ENCODE measurements at places on chromosomes 7 and 10. TPM values are rescaled to one million over a fixed set of nuclear protein-coding genes. Genes with fewer than 3 reads are reported as not detected.
A peak's percentile ranks its signal among the peaks of the same experiment; 100 is the strongest.

- no peak for DNase-seq
- peaks cover 9% of the 10 kb centered on the region for H3K4me1 ChIP-seq
- H3K27me3 ChIP-seq = no peaks in the 10 kb centered on the region
These were observed 18.4 kb upstream of the HABP2 start for GRCh38 chr10:113534423-113534822.

DNA sequence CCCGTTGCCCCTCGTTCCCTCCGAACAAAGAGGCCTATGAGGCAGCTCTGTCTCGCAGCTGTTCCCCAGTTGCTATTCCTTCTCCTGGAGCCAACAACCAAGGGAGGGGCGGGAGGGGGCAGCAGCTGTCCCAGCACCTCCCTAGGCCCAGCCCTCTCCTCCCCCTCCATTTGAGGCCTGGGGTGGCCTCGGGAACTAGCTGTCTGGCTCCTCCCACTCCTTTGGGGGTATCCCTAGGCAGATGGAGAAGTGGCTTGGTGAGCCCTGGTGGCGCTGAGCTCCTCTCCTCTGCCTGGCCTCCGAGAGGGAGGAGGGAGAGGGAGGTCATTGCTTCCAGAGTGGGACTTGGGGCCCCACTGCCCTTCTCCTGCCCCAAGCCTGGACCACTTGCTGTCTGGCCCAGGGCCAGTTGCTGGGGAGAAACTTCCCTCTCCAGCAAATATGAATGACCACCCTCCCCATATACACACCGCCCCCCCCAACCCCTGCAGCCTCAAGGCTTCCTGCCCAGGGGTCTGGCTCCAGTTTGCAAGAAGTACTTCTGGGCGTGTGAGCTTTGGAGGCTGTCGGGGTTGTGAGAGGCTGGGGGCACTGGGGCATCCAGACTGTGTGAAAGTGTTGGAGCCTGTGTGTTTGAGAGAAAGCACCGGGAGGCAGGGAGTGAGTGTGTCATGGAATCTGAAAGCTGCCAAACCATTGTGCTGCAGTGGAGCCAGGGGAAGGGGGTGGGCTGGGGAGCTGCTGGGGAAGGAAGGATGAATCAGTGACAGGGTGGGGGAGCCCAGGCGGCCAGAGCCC lies 3.1 kb downstream of the FLNC start:
- no peaks in the 10 kb centered on the region for H3K27me3 ChIP-seq
- peak overlapping the region; percentile 90 for H3K27ac ChIP-seq
- peak overlapping the region; percentile 99 for H3K4me3 ChIP-seq
- peaks cover 27% of the 10 kb centered on the region for H3K36me3 ChIP-seq
- DNase-seq = peak; percentile 95

- no peaks in the 10 kb centered on the region for H3K4me1 ChIP-seq
- peaks cover 20% of the 10 kb centered on the region for H3K27me3 ChIP-seq
- no peak overlapping the region for H3K27ac ChIP-seq
- H3K36me3 ChIP-seq = no peaks in the 10 kb centered on the region
- DNase-seq = no peak
- H3K4me3 ChIP-seq = peak overlapping the region; percentile 60
These were observed 847 bp upstream of the SCIN start for GRCh38 chr7:12569673-12570072.

DNA sequence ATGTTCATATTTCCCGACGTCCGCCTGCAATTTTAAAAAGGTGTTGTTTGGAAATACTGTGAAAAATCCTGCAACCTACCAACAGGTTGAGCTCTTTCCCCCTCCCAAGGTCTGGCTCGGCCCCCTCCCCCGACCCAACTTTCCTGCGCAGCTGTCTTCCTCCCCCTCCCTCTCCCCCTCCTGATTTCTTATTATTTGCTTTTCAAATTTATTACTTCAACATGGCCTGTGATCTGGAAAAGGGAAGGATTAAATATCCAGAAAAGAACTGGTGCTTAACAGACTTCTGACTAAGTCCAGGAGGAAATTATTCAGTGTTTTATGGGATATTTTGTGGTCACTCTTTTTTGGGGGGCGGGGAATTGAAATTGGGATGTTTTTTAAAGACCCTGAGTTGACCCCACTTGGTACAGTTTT lies 2.4 kb downstream of the ARID5B start:
- H3K4me1 ChIP-seq = peaks cover 17% of the 10 kb centered on the region
- H3K27ac ChIP-seq = peak overlapping the region; percentile 38
- H3K27me3 ChIP-seq = no peaks in the 10 kb centered on the region

- peak; percentile 71 for DNase-seq
- H3K27ac ChIP-seq = no peak overlapping the region
- H3K27me3 ChIP-seq = peaks cover 11% of the 10 kb centered on the region
- H3K4me1 ChIP-seq = no peaks in the 10 kb centered on the region
These were observed 42.8 kb downstream of the FOXL3 start for GRCh38 chr7:332646-333392.

DNA sequence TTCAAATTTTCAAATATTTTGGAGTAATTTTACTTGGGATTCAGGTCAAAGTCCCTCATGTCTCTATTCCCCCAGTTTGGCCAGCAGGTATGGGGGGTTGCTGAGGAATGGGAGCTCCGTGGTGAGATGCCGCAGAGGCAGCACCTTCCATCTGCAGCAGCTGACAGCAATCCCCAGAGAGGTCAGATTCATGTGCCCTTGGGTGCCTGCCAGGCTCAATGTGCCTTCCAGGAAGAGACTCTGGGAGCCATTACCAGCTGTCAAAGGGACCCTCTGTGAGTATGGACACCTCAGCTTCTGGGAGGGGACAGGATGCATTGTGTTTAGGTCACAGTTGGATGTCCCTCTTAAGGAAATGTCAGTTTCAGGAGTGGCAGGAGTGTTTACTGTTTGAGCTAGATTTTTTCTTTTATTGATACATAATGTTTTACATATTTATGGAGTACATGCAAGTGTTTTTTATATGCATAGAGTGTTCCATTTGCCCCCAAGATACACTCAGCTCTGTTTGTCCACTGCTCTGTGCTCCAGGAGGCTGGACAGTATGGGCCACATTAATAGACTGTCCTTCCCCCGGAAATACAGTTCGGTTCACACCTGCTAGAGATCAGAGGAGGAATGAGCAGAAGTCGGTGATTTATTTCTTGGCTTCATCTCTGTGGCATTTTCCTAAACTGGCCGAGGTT lies 75.3 kb upstream of the GRB10 start:
- H3K36me3 ChIP-seq = no peaks in the 10 kb centered on the region
- DNase-seq = no peak
- no peak overlapping the region for H3K4me3 ChIP-seq
- no peaks in the 10 kb centered on the region for H3K4me1 ChIP-seq
- no peaks in the 10 kb centered on the region for H3K27me3 ChIP-seq
- H3K27ac ChIP-seq = no peak overlapping the region

DNA sequence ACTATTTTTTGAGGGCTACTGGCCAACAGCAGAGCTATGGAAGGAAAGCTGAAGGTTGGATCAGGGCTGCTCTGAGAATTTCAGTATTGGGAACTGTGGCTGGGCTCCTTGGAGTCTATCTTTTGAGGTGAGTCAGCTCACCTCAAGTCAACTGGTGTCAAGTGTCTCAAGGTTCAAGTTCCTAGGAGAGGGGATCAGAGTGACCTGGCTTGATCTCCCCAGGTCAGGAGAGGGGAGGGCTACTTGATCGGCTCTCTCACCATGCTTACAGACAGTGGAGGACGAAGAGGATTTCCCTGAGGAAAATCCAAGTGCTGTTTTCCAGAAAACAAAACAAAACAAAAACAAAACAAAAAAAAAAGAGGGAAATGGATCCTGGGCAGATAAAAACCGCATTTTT lies 132.8 kb downstream of the CACNB2 start:
- H3K4me1 ChIP-seq = no peaks in the 10 kb centered on the region
- no peaks in the 10 kb centered on the region for H3K36me3 ChIP-seq
- DNase-seq = no peak
- H3K4me3 ChIP-seq = no peak overlapping the region

DNA sequence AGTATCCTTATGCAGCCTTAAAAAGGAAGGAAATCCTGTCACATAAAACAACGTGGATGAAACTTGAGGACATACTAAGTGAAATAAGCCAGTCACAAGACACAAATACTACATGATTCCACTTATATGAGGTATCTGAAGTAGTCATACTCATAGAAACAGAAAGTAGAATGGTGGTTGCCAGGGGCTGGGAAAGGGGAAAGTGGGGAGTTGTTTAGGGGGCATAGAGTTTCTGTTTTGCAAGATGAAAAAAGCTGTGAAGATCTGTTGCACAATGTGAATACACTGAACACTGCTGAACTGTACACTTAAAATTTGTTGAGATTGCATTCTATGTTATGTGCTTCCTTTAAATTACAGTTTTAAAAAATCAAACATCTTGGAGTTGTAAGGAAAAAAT lies 2.9 kb downstream of the NUP205 start:
- peaks cover 7% of the 10 kb centered on the region for H3K4me1 ChIP-seq
- H3K4me3 ChIP-seq = no peak overlapping the region
- no peak overlapping the region for H3K27ac ChIP-seq
- H3K27me3 ChIP-seq = no peaks in the 10 kb centered on the region
- DNase-seq = no peak
- H3K36me3 ChIP-seq = no peaks in the 10 kb centered on the region

- peak; percentile 86 for DNase-seq
- no peaks in the 10 kb centered on the region for H3K27me3 ChIP-seq
- no peak overlapping the region for H3K4me3 ChIP-seq
- no peak overlapping the region for H3K27ac ChIP-seq
These were observed 96.0 kb downstream of the MTERF1 start for GRCh38 chr7:91784469-91784868.

DNA sequence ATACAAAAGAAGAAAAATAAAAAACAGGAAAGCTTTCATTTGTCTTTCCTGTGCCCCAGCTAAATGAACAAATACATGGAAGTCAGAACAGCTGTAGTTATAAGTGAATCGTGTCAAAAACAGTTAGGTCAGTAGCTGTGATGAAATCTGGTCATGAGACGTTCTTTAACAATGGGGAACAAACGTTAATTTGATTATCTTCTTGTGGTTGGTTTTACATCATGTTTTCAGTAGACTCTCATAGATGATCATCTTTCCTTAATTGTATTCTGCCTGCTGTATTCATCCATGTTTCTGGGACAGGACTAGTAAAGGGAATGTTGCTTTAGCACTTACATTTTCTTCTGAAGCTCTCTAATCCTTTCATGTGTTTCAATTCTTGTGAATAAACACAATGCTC lies 97.0 kb downstream of the PCLO start:
- H3K4me3 ChIP-seq = no peak overlapping the region
- H3K27me3 ChIP-seq = no peaks in the 10 kb centered on the region
- no peak for DNase-seq
- no peaks in the 10 kb centered on the region for H3K36me3 ChIP-seq
- no peak overlapping the region for H3K27ac ChIP-seq

DNA sequence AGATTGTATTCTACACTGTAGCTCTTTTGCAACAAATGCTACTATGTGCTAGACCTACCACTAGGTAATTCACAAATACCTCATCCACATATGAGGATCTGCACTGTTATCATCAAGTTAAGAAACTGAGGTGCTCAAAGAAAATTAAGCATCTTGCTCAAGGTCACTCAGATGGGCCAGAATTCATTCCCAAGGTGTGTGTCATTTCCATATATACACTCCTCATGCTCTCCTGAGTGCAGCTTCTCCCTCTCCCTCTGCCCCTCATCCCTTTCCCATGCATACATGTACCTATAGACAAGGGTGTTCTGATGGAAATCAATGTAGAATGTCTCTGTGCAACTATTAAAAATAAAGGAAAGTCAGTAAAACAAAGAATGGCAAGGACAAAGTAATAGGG lies 146.2 kb downstream of the ZNF438 start:
- no peak for DNase-seq
- no peak overlapping the region for H3K27ac ChIP-seq
- H3K36me3 ChIP-seq = no peaks in the 10 kb centered on the region
- H3K4me3 ChIP-seq = no peak overlapping the region

DNA sequence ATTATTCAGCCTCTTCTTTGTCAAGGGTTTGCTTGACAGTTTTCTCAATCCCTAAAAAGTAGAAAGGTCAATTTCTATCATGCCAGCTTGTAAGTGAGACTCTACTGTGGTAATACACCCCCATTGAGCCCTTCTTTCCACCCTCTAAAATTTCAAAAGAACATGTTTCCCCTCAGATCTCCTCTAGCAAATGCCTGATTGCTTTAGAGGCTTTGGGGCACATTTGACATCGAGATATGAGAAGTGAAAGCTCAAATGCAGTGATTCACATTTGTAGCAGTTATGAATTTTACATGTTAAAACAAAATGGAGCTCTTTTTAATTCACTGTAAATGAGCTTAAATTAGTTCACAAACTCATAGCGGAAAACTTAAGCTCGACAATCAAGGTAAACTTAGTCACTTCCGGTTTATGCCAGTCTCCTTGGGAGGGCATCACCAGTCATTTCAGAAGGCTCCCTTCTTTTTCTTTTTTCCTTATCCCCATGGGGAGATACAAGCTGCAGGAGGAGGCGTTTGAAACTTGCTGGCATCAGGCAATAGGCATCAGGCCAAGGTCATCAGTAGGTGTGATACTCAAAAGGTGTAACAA lies 55.3 kb upstream of the ADO start:
- H3K27me3 ChIP-seq = no peaks in the 10 kb centered on the region
- no peak for DNase-seq
- H3K4me1 ChIP-seq = peaks cover 4% of the 10 kb centered on the region
- no peaks in the 10 kb centered on the region for H3K36me3 ChIP-seq

DNA sequence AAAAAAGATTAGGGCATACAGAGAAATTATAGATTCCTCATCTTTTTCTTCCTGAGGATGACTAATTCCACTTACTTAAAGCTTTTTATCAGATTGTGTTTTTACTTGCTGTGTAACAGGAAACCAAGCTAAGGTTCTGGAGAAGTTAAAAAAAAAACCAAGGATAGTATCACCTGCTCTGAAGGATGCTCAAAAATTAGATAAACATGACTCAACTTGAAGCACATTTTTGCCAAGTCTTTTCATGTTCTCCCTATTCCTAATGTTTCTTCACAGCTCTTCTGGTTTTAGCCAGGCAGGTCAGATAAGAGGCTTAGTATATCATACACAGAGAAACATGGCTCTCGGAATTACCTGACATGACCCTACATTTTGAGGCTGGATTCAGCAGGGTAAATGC lies 90.3 kb downstream of the CPEB3 start:
- H3K27ac ChIP-seq = no peak overlapping the region
- H3K4me3 ChIP-seq = no peak overlapping the region
- H3K27me3 ChIP-seq = no peaks in the 10 kb centered on the region
- no peaks in the 10 kb centered on the region for H3K4me1 ChIP-seq
- no peak for DNase-seq

The PIP4K2A gene
- total RNA-seq = 19.8 TPM

The CTAGE8 gene
- total RNA-seq = 0.13 TPM

The NPSR1 gene
- total RNA-seq = not detected

The ZMIZ1 gene
- 28.4 TPM for total RNA-seq

The ABCB1 gene
- not detected for total RNA-seq

The FAM149B1 gene
- total RNA-seq = 23.3 TPM

The PRKAG2 gene
- 19.5 TPM for total RNA-seq

The OPN4 gene
- total RNA-seq = not detected

The LLCFC1 gene
- total RNA-seq = not detected

The TAS2R5 gene
- total RNA-seq = not detected

The DNAJB6 gene
- 149 TPM for total RNA-seq

The DNAJC1 gene
- total RNA-seq = 50.9 TPM

The DKK1 gene
- total RNA-seq = 558 TPM

Measured in GM23248 (cell line).